ENCODE measurements at places on chromosomes 2 and 18. TPM values are rescaled to one million over a fixed set of nuclear protein-coding genes. Genes with fewer than 3 reads are reported as not detected.

Gene SNTG2
- 2.4 TPM for polyA plus RNA-seq

Gene XRCC5
- polyA plus RNA-seq, result 472 TPM

Gene COL6A3
- polyA plus RNA-seq, result 200 TPM

Gene TTR
- 0.50 TPM for polyA plus RNA-seq

Gene SCYGR4
- polyA plus RNA-seq, result 0.12 TPM

Gene WDR35
- 21.2 TPM for polyA plus RNA-seq

Gene NDC80
- polyA plus RNA-seq, result 26.9 TPM

Gene CRACDL
- 1.5 TPM for polyA plus RNA-seq

Gene CHRND
- polyA plus RNA-seq, result 0.52 TPM
